Right lobe of liver (tissue), 6 donors: ENCODE measurements at places on chromosomes 16 and 17.

- no peak overlapping the region for H3K27ac ChIP-seq
- H3K4me1 ChIP-seq, result no peaks in the 10 kb centered on the region
- H3K4me3 ChIP-seq, result no peak overlapping the region
- no peak for DNase-seq
- H3K27me3 ChIP-seq, result no peaks in the 10 kb centered on the region
Measured at GRCh38 chr17:51036084-51036483, 84.6 kb downstream of the SPAG9 start.

GRCh38 chr16:3564130-3564888, 12.9 kb downstream of the NLRC3 start:
- peak; percentile 46 for DNase-seq
- H3K4me1 ChIP-seq, result no peaks in the 10 kb centered on the region
- H3K36me3 ChIP-seq, result no peaks in the 10 kb centered on the region
- H3K27ac ChIP-seq, result no peak overlapping the region
- H3K27me3 ChIP-seq, result no peaks in the 10 kb centered on the region

DNA sequence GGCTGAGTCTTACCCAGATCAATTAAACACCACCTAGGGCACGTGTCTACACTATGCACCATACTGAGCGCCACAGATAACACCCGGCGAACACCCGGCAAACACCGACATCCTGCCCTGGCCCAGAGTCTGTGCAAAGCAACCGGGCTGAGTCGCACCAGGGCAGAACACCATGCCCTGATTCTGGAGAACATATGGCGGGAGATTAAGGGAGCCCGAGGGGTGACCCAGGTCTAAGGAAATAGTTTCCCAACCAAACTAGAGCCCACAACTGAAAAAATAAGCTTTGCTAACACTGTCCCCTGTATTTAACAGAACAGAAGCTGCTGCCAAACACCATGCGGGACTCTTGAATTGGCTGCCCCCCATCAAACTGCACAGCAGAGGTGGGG, 22.1 kb downstream of the MYO18A start:
- H3K27me3 ChIP-seq, result no peaks in the 10 kb centered on the region
- H3K36me3 ChIP-seq, result no peaks in the 10 kb centered on the region
- peak overlapping the region; percentile 88 for H3K27ac ChIP-seq
- H3K4me1 ChIP-seq, result peaks cover 4% of the 10 kb centered on the region

- H3K27me3 ChIP-seq, result no peaks in the 10 kb centered on the region
- H3K4me1 ChIP-seq, result no peaks in the 10 kb centered on the region
- no peak for DNase-seq
Measured at GRCh38 chr16:85782451-85782850, 16.9 kb downstream of the EMC8 start.

DNA sequence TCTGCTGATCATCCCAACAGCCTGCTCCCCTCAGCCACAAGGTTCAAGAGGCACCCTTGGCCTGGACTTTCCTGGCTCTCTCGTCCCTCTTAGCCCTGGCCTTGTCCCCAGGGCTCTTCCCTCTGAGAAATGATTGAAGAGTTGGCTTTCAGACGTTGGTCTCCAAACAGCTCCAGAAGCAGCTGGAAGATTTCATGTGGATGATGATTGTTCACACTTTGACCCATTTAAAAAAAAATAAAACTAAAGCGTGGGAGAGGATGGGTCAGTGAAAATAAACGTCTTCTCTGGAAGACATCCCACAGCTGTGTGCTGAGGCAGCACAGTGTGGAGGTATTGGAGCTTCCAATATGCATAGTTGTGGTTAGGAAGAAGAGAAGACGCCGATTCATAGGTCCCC, 54.7 kb upstream of the CDH11 start:
- no peak for DNase-seq
- no peaks in the 10 kb centered on the region for H3K36me3 ChIP-seq
- no peaks in the 10 kb centered on the region for H3K27me3 ChIP-seq

GRCh38 chr16:8722025-8722348, 47.6 kb downstream of the ABAT start:
- no peak for DNase-seq
- H3K27me3 ChIP-seq, result no peaks in the 10 kb centered on the region
- no peaks in the 10 kb centered on the region for H3K36me3 ChIP-seq
- no peak overlapping the region for H3K27ac ChIP-seq

DNA sequence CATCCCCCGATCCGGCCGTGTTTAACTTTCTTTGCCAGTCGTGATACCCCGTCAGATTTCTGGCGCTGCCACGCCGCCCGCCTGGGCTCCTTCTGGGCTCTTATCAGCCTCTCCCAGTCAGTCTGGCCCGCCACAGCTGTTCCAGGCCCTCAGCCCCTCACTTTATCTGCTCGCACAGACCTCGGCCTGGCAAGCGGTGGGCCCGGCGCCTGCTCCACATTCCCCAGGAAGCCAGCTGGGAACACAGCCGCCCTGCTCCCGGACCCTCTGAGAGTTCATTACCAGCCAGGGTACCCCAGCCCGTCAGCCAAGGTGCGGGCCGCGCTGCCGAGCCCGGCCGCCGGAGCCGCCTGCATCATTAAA, 157.5 kb downstream of the ZNF423 start:
- no peak for DNase-seq
- H3K27ac ChIP-seq, result no peak overlapping the region
- no peak overlapping the region for H3K4me3 ChIP-seq
- no peaks in the 10 kb centered on the region for H3K27me3 ChIP-seq
- no peaks in the 10 kb centered on the region for H3K4me1 ChIP-seq
- H3K36me3 ChIP-seq, result no peaks in the 10 kb centered on the region

GRCh38 chr17:64240741-64241347, 22.2 kb downstream of the TEX2 start:
- no peak overlapping the region for H3K27ac ChIP-seq
- no peak overlapping the region for H3K4me3 ChIP-seq
- H3K27me3 ChIP-seq, result no peaks in the 10 kb centered on the region
- no peaks in the 10 kb centered on the region for H3K36me3 ChIP-seq

- H3K36me3 ChIP-seq, result no peaks in the 10 kb centered on the region
- no peaks in the 10 kb centered on the region for H3K27me3 ChIP-seq
- no peaks in the 10 kb centered on the region for H3K4me1 ChIP-seq
- no peak overlapping the region for H3K4me3 ChIP-seq
- no peak overlapping the region for H3K27ac ChIP-seq
Measured at GRCh38 chr17:44247876-44248736, 19.8 kb downstream of the SLC4A1 start.

DNA sequence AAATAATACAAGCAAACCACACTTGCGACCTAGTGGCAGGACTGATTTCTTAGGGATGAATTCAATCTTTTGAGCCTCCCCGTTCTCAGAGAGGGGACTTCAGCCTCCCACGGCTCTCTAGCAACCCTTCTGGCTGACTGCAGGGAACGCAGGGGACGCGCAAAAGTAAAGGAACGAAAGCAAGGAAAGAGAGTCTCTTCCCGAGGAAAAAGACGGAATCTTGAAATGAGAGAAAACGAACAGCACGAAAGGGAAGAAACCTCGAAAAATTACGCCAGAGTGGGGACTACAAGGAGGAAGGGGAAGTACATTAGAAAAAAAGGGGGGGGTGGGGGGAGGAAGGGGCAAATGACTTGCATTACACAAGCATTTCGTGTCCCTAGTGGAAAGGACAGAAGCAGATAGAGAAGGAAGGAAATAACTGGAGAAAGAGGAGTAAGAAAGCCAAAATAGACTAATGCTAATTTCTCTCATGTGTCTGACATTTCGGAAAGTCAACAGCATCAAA, 1.2 kb downstream of the GRB2 start:
- no peaks in the 10 kb centered on the region for H3K36me3 ChIP-seq
- H3K4me1 ChIP-seq, result peaks cover 17% of the 10 kb centered on the region
- DNase-seq, result peak; percentile 60
- peak overlapping the region; percentile 66 for H3K27ac ChIP-seq
